ENCODE measurements at places on chromosomes 2 and 18.
A peak's percentile ranks its signal among the peaks of the same experiment; 100 is the strongest.

- peak; percentile 92 for DNase-seq
Observed at GRCh38 chr2:36562240-36562639, 35.7 kb downstream of the FEZ2 start.

DNA sequence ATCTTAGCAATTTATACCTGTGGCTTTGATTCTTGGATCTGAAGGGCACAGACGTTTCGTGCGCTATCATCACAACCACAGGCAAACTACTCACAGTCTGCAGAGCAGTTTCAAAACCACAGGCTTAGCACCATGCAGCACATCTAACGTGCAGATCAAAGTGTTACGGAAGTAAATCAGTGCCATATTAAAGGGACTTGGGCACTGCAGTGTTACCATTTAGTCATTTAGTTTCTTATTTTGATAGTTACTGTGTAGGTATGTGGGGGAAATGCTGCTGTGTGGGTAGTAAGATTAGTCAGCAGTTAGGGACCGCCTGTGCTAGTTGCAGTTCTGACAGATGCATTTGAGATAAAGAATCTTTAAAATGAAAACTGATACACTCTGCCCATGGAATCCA, 384.0 kb downstream of the NBAS start:
- DNase-seq, result no peak

DNA sequence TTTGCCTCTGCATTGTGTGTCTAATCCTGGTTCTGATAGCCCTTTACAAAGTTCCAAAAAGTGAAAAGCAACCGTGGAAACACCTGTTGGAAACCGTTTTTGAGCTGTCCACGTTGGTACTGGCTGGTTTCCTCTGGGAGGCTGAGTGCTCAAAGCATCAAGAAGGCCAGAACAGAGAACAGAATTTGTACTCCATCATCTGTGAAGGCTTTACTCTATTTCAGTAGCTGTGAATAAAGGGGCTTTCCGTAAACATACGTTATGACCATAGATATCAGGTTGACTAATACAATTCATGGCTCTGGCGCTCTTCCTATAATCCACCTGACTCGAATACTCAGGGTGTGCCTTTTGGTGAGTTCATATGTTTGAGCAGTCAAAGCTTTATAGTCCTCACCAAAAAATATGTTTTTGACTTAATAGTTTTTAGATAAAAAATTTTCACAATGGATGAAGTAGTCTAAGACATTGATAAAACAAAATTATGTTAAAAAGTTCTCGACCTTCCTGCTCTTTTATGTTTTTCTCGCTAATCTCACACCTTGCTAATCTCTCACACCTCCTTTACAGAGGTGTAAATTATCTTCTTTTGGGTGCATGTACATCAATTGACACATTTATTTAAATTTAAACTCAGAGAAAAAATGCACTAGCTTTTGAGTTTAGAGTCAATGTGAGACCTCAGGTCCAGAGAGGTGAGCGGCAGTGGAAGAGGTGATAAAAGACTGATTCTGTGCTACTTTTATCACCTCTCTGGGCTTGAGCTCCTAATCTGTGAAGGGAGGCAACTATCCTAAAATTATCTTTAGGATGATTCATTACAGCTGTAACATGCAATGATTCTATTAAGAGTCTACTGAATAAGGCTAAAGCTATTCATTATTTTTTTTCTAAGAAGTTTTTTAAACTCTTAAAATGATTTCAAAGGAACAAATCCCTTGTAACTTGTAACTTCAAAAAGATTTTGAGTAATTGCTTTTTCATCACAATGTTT, 65.3 kb downstream of the CXCR4 start:
- no peak for DNase-seq

DNA sequence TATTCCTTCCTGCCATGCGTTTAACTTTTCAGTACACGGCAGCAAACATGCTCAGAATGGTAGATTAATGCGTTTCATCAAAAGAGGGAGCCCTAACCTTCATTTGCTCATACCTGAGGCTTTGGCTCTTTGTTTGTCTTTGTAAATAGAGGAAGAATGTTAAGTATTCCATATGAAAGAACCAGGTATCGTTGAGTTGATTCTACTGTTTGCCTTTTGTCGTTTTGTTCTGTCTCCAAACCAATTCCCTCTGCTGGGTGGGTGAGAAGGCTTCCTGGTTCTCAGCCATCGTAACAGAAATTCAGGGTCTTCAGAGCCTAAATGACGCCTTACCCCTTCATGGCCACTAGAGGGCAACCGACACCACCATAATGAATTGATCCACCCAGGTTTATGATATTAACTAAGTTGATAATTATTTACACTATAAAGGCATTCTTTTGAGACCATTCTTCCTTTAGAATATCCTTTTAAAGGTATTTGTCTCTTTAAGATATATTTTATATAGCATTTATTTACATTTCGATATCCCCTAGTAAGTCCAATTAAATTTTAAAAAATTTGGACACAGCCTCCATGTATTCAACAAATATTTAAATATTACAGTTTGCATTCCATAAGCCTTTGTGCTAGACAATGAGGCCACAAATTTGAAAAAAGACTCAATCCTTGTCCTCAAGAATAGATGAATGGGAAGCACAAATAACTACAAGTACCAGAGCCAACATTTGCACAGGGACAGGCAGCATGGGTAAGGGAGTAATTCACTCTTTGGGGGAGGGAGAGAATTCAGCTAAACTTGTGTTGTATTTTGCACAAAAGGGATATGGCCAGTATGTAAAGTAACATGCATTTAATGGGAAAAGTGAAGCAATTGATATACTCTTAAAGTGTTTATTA, 48.1 kb downstream of the TIMM21 start:
- DNase-seq, result peak; percentile 83

All from RKO (cell line).